ENCODE measurements at places on chromosomes 2 and 18.

GRCh38 chr2:58268685-58269084 lies 27.6 kb upstream of the FANCL start:
- no peak for DNase-seq

DNA sequence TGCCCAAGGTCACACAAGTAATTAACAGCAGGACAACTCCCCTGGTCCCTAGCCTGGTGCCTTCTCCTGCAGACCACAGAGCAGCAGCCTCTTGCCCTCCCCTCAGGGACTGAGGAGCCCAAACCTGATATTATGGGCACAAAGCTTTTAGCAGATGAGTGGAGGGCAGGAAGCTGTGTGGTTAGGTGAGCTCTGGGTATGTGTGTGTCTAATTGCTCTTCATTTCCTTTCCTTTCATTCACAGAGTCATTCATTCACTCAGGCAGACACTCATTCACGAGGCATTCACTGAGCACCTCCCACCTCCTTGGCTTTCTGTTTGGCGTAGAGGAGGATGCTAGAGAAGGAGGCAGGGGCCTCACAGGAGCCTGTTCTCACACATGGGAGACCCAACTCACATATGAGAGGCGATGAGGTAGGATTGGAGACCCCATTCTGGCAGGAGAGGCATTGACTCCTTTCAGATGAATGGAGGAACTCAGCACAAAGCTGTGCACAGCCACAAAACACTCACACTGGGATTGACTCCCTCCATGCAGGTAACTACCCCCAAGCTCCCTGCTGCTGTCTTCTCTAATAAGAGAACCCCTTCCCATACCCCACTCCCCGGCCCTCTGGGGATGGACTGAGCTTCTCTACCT lies 306.8 kb upstream of the SKOR2 start:
- no peak for DNase-seq

GRCh38 chr2:187924293-187924692 lies 367.4 kb upstream of the GULP1 start:
- DNase-seq = no peak

DNA sequence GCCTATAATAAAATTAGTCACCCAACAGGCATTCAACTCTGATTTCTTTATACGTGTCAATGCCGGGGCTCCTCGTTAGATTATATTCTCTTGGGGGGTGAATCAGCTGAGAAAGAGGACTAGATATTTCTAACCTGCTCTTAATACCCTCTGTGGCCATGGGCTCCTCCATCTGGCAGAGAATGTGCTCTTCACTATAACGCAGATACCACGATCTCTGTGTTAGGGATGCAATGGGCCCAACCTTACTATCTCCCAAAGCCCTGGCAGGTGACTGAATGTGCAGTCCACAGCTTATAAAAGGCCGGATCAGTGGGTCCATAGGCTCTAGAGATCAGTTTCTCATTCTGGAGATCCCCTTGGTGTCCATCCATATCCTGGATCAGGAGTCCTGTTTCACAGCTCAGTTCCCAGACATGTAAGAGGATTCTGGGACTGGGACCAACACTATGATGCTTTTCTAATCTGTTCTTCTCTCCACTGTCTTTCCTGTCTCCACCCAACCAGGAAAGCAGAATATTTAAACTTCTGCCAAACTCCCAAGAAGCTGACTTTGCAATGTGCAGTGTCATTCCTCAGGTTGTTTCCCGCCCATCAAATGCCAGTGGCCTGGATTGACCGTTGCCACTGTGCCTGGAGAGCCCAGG lies 71.4 kb upstream of the CELF4 start:
- DNase-seq = no peak

DNA sequence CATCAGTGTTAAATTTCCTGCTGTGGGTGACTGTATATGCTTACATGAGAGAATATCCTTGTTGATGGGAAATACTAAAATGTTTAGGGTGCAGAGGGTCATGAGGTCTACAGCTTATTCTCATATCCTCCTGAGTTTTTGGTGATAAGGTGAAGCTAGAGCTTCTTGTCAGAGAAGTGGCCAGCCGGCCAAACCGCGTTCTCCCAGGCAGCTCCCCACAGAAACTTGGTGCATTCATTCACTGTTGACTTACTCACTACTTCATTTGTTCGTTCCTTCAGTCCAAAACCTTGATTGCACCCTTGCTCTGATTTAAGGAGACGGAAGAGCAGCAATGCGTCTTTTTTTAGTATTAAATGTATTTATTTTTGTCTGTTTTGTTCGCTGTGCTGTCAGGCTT lies 8.7 kb downstream of the SNED1 start:
- DNase-seq = no peak

- peak; percentile 66 for DNase-seq
Measured at GRCh38 chr2:216023055-216023648, 9.8 kb upstream of the MREG start.

DNA sequence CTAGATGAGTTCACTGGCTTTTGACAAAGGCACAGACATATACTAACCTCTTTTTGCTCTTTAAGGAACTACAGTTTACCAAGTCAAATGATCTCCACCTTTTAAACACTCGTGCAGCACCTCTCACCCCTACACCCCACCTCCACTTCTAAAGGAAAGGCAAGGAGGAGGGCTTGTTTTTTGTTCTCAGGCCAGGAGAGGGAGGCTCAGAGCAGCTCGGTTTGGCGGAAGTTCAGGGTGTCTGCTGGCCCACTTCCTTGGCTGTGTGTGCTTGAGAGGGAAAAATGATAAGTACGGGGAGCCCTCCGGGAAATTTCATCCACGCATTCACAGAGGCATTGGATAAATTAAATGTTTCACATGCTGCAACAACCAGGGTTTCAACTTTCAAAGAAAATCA lies 667.9 kb downstream of the BCL11A start:
- peak; percentile 1 for DNase-seq

DNA sequence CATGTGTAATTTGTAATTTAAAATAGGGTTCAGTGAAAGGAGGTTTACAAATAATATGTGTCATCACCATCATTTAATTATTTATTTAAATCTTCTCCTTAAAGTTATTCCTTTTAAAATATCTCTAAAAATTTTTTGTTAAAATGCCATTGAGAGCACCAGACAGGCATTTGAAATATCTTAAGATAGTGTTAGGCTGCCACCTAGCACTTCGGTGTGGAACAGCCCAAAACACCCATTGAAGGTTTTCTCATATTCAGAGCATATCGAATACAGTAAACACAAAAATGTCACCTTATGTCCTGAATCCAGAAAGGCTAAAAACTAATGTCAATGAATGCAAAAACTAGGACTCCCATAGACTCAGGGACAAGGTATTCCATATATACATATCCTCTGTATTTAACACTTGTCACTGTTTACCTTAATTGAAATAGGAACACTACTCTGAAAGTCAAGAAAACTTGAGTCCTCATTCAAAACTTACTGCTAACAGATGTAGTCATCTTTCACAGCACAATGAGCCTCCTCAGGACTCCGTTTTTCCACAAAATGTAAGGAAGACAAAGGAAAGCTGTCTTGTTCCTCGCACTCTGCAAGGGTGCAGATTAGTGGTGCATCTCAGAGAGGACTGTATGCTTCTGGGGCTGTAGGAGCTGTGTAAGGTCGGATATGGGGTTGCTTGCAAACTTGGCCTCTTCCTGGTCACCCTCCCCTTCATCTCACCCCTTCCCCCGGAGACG lies 329.5 kb downstream of the PAX3 start:
- DNase-seq = peak; percentile 52

GRCh38 chr2:137947728-137948336 lies 16.4 kb upstream of the HNMT start:
- peak; percentile 74 for DNase-seq

- no peak for DNase-seq
Measured at GRCh38 chr2:225022188-225022587, 20.1 kb downstream of the DOCK10 start.

DNA sequence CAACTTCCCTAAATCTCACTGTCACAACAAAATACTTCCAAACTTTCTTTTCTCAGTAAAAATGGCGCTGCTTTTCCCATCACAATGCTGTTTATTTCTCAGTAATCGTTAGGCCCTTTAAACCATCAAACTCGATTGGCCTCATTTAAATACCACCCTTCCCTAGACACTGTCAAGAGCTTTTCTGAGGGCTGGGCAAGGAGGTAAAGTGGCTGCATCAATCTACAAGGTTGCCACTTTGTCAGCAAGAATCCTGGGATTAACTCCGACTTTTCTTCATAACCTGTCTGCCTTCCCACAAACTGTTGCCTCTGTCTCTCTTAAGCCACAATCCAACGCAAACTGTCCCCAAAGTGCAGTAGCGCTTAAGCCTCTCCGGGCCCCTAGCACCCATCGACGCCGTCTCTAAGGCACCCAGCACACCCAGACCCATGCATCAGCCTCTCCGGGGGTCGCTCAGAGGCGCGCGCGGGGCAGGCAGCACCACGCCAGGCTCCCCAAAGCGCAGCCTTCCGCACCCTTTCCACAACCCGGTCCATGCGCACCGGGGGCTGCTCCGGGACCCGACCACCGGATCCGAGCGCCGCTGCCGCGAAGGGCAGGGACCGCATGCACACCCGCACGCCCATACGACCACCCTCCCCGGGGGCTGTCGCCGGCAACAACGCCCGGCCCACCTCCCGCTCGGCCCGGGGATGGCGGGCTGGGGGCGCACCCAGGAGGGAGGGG lies 683 bp downstream of the MBOAT2 start:
- peak; percentile 40 for DNase-seq

DNA sequence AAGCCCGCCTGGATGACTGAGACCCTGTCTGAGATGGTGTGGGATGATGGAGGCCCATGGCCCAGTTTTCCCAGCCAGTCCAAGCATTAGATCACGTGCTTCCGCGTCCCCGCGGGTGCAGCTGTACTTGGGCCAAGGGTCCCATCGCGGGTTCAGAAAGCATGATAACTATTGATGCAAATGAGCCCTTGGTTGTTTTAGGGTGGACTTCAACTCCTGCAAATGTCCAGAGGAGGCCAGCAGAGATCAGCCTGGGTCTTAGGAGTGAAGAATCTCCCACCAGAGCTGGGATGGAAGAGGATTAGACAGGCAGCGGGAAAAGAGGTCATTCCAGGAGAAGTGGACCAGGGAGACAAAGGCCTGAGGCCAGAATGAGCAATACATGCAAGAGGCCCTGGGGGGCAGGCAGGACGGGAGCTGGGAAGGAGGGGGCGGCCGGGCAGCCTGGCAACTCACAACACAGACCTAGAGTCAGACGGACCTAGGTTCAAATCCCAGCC lies 89.9 kb upstream of the TMEM247 start:
- DNase-seq = peak; percentile 51

GRCh38 chr18:63836456-63836855 lies 51.0 kb upstream of the SERPINB2 start:
- DNase-seq = no peak

GRCh38 chr2:220450846-220451245 lies 823.4 kb downstream of the SLC4A3 start:
- DNase-seq = no peak

DNA sequence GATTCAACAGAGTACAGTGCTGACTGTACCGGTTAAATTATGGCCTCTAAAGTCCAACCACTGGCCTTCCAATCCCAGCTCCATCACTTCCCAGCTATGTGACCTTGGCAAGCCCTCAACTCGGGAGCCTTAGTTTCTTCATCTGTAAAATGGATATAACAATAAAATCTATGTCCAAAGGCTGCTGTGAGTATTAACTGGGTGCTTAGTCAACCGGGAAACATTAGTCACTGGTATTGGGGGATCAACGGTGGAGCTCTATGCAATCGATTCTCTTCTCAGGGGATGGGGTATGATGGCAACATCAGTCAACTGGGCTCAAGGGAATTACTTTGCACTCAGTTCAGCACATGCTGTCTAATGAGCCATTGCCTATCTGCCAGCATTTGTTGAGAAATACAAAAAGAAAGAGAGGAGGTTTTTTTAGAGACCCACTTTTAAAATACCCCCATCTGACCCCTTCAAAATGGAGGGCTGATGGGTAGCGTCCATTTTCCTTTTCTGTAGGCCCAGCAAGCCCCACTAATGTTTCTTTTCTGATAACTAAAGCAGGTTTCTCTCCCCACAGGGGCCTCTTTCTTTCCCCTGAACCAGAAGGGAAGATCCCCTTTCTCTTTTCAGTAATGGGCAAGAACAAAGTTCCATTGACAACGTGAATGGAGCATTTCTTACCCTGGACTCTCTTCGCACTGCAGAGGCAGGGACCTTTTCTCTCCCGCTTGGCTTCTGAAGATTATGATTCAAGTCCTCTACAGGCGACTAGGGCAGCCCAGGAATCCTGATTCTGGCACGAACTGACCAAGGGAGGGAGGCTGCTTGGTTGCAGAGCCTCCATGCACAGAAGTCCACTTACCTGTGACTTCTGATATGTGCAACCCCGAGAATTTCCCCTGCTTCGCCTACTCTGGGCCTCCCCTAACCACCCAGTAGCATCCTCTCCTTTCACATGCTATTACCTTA lies 8.7 kb upstream of the AGFG1 start:
- no peak for DNase-seq

DNA sequence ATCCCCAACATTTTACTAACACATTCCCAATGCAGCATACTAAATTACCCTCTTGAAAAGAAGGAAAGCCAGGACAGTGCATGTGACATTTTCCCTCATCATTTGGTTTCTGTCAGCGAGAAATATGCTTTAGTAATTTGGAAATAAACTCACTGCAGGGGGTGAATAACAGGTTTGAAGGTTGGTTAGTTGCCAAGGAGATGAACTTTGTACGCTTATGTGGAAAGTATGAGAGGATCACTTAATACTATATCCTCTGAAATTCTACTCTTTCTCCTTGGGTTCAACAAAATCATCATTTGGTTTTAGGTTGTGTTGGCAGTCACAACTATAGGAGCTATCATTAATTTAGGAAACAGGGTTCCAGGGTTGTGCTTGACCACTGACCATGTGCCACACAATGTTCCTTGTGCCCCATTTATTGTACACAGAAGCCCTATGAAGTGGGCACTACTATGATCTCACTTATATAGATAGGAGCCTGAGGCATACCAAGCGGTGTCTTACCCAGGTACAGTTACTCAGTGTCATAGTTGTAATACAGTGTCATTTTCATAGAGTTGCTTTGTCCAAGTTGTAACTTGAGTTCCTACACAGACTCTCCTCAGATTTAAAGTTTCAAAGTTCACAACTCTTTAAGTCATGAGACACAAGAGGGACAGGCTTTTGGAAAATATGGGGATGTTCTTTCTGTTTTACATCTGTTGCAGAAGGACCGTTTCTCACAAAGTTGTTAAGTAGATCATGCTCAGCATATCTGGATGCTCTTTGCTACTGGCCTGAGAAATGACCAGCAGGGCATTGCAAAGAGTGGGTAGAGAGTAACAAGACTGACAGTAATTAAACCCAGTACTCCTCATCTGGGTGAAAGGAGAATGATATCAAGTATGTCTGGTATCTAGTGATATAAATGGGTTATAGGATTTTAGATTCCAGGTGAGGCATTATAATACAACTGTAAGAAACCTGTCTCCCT lies 91.8 kb downstream of the MAP4K4 start:
- peak; percentile 38 for DNase-seq

DNA sequence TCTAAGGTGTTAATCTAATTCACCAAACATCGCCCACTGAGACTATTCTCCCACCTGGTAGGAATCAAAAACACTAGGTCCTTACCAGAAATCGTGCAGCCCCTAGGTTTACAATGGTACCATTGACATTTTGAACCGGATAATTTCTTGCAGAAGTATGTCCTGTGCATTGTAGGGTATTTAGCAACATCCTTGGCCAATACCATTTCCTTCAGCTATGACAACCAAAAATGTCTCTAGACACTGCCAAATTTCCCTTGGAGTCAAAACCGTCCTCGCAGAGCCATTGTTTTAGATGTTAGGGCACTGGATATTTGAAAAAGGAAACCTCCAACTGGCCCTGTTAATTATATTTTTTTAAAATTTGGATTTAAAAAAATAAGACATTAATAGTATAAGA lies 3.8 kb downstream of the VPS54 start:
- no peak for DNase-seq
